ENCODE measurements at places on chromosomes 16 and 17.
A peak's percentile ranks its signal among the peaks of the same experiment; 100 is the strongest.

GRCh38 chr16:56363781-56364565 lies 61.4 kb downstream of the AMFR start:
- DNase-seq: no peak

- DNase-seq: no peak
Measured at GRCh38 chr17:41404024-41404671, 6.7 kb upstream of the KRT31 start.

- no peak for DNase-seq
Measured at GRCh38 chr16:5328546-5328945, 231.0 kb upstream of the EEF2KMT start.

GRCh38 chr17:53426505-53426904 lies 396.2 kb upstream of the KIF2B start:
- DNase-seq: no peak

- DNase-seq: no peak
Measured at GRCh38 chr16:2370721-2371120, 30.2 kb upstream of the ABCA3 start.

DNA sequence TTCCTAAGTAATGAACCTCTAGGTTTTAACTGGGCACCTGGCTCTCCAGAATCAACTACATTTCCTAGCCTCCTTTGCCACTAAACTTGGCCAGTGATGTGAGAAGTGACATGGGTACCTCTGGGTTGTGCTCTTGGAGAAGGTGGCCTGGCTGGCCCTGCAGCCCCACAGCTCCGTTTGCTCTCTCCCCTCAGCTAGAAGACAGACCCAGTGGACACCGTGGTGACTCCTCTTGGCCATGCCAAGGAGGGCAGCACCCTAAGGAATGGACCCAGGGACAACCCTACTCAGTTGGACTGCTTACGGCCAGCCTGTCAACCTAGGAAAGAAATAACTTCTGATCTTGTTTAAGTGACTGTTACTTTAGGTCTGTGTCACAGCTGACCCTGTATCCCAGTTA lies 151.4 kb downstream of the TMEM132E start:
- no peak for DNase-seq

- no peak for DNase-seq
Measured at GRCh38 chr17:57106107-57106835, 21.2 kb downstream of the AKAP1 start.

DNA sequence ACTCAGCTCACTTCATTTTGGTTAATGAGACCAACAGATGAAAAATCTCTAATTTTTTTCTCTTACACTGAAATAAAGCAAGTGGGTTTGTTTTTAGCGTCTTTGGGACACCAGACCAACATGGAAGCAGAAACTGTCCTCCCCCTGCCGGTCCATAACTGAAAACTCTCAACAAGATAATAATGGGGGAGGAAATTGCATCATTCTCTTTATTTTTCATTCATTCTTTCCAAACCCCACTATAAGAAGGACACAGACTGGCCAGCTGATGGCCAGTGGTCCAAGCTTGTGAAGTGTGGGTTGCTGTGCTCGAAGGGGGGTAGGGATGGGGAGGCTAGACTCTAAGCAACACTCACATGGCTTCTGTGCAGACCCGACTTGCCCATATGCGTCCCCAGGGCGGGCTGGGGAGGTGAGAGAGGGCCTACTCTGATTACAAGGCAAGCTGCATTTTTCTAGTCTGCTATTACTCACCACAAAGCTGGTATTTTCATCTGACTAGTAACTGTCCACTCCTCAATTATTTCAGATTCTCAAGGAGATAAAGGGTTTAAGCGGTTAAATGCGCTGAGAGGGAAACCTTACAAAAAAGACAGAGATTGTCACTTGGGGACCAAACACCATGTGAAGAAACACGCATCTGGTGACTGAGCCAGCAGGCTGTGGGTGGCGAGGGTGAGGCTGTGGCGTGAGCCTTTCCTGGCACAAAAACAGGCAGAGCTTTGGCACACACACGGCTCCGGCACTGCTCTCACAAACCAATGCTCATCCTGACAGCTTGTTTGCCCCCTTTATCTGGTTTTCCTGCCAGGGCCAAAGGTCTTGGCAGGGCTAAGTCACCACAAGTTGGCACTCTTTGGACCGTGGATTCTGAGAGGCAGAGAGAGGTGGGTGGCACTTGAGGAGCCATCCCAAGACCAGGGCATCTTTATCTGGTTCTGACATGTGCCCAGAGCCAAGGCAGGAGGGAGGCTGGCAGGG lies 38.2 kb downstream of the MARF1 start:
- DNase-seq: no peak

DNA sequence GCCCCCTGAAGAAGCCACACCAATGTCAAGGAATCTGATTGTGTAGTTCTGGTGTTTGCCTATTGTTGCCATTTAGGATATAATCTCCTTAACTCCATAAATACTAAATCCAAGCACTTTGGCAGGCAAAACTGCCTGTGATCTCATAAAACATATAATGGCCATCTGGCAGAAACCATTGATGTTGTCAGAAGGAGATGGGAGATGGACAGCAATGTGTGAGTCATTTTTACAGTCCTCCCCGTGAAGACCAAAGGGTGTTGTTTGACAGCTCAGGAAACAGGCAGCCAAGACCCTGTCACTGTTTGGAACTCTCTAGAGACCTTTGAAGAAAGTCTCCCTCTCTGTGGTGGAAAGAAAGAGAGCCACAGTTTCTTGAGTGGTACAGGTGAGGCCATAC lies 454.1 kb downstream of the HS3ST3B1 start:
- DNase-seq: no peak

GRCh38 chr17:35214192-35214591 lies 20.0 kb upstream of the SLC35G3 start:
- no peak for DNase-seq

DNA sequence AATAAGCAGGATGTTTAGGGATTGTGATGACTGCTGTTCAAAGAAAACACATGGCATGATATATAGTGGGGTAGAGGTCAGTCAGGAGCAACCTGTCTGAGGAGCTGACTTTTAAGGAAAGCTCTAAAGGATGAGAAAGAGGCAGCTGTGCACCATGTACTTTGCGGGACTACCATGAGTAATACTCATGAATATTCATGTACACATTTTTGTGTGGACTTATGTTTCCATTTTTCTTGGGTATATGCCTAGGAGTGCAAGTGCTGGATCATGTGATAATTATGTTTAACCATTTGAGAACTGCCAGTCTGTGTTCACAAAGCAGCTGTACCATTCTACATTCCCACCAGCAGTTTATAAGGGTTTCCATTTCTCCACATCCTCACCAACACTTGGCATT lies 35.8 kb downstream of the BEAN1 start:
- no peak for DNase-seq

DNA sequence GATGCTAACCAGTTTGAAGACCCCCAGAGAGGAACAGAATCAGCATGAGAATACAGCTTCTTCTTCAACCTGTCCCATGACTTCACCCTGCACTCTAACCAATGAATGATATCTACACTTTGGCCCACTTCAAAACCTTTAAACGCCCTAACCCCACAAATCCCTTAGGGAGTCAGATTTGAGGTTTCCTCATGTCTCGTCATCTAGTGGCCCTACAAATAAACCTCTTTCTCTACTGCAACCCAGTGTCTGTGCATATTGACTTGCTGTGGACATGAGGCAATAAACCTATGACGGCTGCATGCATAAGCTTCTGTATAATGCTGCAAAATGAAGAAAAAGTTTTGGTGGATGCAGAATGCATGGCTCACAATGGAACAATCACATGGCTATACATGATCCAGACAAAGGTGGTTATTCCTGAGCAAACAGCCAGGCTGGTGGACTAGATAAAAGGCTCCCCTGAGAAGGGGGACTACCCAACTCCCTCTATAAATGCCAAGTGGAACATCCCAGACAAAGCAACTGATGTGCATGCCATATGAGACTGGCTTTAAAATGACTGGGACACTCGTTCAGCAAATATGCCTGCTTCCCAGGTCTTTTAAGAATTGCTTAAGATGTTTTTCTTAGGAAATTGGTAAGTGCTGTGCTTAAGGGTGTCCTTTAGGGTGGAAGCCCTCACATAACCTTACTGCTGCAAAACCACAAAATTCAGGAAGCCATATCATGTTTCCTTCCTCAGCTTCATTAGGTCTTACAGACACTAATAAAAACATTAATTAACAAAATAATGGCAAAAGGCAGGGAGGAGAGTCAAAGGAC lies 12.2 kb downstream of the N4BP1 start:
- DNase-seq: no peak

DNA sequence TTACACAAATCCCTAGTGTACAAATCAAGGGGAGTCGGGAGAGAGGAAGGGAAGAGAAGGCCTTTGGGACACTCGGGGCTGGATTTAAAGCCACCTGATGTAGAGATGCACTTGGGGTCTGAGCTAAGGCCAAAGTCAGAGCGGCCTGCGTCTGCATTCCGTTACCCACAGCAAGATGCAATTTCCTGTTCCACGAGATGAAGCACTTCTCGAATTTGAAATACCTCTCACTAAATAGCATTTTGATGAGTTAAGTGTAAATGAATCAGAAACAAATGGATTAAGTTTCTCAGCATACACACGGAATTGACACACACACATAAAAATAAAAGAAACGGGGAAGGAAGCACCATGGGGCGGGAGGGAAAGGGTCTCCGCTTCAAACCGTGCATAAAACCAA lies 386.0 kb downstream of the SOX9 start:
- no peak for DNase-seq

- no peak for DNase-seq
Measured at GRCh38 chr16:56282451-56282850, 91.2 kb downstream of the GNAO1 start.

- DNase-seq: no peak
Measured at GRCh38 chr17:68169840-68170239, 78.0 kb upstream of the AMZ2 start.

DNA sequence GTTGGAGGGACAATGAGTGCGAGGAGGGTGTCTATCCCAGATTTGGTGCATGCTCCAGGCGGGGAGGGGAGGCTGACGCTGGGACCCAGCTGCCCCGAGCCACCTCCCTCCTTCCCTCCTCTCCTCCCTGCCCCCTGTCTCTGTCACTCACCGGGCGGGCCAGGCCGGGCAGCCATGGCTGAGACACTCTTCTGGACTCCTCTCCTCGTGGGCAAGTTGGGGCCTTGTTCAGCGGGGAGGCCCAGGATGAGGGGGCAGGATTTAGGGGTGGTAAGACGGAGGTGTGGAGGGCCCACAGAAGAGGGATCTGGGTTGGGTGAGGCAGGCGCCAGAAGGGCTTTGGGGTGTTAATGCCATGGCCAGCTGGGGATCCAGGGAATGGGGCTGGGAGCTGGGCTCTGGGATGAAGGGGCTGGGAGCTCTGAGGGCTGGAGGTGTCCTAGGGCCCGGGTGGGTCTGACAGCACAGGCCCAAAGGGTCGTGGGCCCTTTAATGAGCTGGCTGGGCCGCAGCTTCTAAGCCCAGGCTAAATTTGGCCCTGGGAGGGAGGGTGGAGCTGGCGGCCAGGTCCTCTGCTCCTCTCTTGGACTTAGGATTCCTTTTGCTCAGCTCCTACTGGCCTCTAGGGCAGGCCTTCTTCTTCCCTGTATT lies at the start of gene SGCA:
TSS of gene SGCA (plus strand) at position 139 of the 651 bp plus-strand sequence. CDS start at position 175, 36 bp downstream.
- no peak for DNase-seq

- DNase-seq: no peak
Measured at GRCh38 chr17:29771546-29771945, 148.8 kb upstream of the CORO6 start.

DNA sequence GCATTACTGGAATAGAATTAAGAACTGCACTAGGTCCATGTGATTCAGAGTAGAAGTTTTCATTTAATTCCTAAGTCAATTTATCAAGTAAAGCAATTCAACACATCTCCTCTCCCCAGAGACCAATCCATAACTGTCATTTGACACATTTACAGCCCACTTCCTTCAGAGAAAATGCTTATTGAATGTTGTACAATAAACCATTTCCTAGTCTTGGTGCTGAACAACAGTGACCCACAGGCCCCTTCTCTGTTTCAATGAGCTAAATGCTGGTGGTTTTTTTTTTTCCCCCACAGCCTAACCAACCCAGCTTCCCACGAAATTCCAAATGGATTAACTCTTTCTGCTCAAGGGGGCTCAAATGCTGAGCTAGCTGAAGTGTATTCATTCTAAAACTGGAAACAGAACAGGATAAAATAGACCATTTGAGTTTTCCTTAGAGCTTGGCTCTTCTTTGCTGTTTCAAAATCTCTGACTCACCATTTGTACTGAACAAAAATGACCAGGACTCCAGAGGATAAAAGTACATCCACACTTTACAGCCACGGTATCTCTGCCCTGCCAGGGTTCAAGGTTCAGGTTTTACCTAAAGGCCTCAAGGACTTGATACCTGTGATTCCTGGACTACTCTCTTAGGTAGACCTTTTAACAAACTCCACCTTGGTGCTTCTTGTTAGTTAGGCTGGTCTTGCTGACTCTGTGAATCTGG lies 62.3 kb downstream of the TMEM100 start:
- DNase-seq: no peak

DNA sequence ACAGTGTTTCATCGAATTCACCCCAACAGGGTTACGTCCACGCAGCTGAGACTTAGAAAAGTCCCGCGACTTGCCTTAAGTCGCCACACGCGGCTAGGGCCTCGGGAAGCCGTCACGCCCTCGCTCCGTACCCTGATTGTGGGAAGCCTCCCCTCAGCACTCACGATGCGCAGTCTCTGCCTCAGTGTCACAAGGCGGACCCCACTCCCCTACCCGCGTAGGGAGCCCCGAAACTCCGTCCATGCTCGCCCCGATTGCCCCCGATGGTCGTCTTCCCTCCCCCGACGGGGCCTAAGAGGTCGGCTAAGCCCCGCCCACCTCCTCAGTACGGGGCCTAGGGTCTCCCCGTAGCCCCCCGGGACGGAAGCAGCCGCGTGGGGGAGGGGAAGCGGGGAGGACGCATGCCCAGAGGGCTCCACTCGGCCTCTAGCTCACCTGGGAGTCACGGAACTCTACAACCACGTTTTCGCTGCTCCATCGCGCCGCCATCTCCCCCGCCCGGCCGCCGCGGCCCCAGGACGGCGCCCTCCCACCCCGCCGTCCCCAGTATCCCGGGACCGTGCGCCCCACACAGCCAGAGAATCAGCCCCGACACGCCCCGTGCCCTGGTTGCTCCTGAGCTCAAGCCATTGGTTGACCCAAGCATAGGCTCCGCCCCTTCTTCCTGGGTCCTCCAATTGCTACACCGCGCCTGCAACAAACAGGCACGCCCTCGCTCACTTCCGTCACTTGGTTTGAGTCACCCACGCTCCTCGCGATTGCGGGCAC lies at the start of gene WDR59:
TSS of gene WDR59 (minus strand) at position 595 of the 768 bp plus-strand sequence. CDS start at position 489, 106 bp downstream.
- peak; percentile 100 for DNase-seq

Measured in iPS DF 19.7 (cell line).